ENCODE measurements at places on chromosomes 11 and 22.

- DNase-seq: no peak
Measured at GRCh38 chr22:22031183-22031945, 48.8 kb upstream of the TOP3B start.

DNA sequence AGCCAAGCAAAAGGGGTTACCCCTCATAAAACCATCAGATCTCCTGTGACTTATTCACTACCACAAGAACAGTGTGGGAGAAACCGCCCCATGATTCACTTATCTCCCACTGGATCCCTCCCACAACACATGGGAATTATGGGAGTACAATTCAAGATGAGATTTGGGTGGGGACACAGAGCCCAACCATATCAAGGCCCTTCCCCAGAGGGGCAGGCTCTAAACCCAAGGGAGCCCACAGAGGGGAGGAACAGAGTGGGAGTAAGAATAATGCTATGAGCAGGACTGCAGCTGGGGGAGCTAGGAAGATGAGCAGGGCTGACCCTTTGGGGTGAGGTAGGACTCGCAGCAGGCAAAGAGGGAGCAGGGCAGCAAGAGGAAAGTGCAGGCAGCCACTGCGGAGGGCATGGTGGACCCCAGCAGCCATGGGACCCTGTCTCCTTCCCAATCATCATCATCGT is 59.3 kb downstream of the CD82 start:
- no peak for DNase-seq

GRCh38 chr11:105829084-105829483 is 193.0 kb downstream of the MSANTD4 start:
- no peak for DNase-seq

GRCh38 chr11:128294671-128295050 is 292.7 kb downstream of the ETS1 start:
- DNase-seq: no peak

DNA sequence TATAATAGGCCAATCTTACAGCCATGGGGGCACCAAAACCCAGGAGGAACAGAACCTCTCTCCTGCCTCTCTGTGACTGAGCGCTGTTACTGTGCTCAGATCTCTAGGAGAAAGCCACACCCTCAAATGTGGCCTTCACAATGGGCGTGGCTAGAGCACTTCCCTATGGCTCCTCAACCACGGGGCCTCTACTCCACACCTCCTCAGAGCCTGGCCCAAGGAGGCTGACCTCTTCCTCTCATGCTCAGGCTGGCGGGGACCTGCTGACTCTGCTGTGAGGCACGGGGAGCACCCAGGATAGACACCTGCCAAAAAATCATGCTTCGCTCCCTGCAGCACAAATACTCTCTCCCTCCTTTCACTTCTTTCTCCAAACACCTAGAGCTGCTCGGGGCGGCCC is 41.0 kb downstream of the C11orf58 start:
- no peak for DNase-seq

DNA sequence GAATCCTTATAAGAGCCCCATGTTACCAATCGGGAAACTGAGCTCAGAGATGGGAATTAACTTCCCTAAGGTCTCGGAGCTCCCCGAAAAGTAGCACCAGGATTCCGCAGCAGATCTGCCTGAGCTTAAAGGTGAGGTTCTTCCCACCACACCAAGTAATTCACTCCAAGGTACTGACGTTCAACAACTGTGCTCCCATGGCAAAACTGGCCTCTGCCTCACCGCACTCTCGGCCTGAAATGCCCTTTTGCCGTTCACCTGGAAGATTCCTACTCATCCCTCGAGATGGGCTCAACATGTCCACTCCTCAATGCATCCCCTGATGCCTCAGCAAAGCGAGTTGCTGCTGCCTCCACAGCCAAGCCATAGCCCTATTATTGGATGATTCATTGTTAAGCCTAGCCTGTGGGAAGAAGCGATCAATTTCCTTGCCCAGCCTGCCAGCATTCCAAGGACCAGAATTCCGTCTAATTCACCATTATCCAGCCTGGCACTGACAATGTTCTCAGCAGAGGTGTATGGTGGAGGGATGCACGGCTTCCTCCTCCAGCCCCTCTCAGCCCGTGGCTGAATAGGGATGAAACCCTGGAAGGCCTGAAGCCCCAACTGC is 4.2 kb downstream of the PLAAT3 start:
- no peak for DNase-seq

GRCh38 chr11:60371854-60372253 is 6.5 kb upstream of the MS4A7 start:
- DNase-seq: no peak

GRCh38 chr11:21582791-21583190 is 610.1 kb upstream of the ANO5 start:
- no peak for DNase-seq

DNA sequence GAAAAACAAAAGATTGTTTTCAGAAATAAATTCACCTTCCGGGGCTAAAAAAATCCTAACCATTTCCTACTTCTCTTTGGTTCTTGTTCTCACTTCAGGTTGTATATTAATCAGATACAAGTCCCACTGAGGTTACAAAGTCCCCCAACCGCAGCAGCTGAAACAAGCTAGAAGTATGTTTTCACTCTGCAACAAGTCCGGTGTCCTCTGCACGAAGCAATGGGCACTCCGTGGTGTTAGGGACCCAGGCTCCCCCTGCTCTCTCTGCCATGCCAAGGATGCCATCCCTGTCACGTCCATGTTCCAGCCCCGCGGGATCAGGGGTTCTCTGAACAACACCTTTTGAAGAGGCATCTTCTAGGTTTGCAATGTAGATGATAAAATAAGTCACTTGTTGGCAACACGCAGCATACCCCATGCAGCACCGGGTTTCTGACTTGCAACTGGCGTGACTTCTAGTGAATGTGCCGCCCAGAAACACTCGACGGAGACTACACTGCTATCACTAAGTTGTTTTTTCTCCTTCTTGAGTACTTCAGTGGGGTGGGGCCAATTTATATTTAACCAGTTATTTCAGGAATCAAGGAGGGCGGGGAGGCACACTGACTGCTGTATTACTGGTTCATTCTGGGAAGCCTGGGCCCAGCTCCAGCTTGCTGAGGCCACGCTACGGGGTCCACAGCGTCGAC is 25.4 kb upstream of the GSTP1 start:
- no peak for DNase-seq

DNA sequence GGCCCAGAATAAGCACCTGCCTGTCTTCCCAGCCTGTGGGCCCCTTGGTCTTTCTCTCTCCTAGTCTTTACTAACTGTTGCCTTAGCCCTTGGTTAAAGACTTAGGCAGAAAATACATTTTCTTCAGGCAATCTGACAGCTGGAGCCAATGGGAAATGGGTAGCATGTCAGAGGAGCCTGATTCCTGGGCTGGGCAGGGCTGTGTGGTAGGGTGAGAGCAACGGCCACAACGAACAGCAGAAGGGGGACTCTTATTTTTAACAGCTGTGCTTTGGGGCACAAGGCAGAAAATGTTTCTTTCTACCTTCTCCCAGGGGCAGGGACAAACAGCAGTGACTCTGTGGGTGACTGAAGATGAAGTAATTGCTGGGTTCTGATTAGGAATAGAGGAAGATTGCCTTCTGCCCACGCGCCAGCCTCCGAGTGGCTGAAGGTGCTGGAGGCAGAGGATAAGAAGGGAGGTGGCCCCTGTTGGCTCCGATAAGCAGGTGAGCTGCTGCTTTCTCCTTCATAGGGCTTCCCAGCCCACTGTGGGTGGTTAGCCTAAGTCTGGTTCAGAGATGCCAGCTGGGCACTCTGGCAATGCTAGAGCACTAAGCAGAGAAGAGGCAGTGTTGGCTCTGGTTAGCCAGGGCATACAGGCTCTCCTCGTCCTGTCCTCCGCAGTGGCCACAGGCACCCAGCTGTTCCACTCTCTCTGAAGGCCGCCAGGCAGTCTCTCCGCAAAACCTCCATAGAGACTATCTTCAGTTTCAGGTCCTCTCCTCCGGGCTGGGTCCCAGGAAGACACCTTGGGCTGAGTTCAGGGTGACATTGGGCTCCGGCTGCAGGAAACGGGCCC is 1.5 kb downstream of the YPEL4 start:
- DNase-seq: no peak

DNA sequence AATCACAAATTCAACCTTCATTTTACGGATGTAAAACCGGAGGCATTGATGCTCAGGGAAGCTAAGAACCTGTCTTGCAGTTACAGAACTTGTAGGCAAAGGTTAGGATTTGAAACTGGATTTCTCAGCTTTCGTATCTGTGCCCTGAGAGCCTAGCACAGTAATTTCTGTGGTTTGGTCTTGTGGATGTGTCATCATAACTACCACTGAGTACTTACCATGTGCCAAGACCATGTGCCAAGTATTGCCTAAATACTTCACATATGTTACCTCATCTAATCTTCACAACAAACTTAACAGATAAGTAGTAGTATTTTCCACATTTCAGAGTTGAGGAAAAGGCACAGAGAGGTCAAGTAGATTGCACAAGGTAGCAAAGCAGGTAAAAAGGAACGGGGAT is 140.7 kb downstream of the NXPE2 start:
- no peak for DNase-seq

GRCh38 chr11:121672630-121673487 is 220.1 kb upstream of the SORL1-AS1 start:
- no peak for DNase-seq
